NCI-H187 treated with DMSO at 0.1 percent for 48 hours (cell line): ENCODE measurements at places on chromosomes 4 and X.

GRCh38 chr4:56880572-56880971 is 27.1 kb upstream of the REST start:
- no peak for DNase-seq

- DNase-seq = no peak
These were observed 9.1 kb downstream of the USP51 start for GRCh38 chrX:55480390-55481062.

- DNase-seq = no peak
These were observed 21.1 kb downstream of the RASL11B start for GRCh38 chr4:52883183-52883621.

DNA sequence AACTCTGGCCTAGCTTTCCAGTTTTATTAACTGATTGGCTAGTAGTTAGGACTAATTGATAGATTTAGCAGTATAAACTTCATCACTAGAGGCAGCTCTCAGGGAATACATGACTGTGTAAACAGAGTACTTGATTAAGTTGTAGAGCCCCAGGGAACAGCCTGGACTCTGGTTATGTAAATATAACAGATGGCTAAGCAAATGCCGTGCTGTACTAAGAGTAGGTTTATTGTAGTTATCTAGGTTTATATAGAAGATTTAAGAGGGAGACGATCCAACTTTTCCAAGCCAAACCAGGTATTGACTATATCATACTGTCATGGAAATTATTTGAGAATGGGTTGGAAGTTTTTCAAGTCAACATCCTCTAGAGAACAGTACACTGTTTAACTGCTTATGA is 463.4 kb upstream of the GRID2 start:
- no peak for DNase-seq

- no peak for DNase-seq
These were observed 1.5 kb upstream of the TSPAN5 start for GRCh38 chr4:98659741-98660462.
